Stimulated activated CD8-positive, alpha-beta memory T cell treated with anti-CD3 and anti-CD28 coated beads, Interleukin-15, amount 100 ng/mL, for 48 hours (primary cell): ENCODE measurements at places on chromosomes 4 and X.

DNA sequence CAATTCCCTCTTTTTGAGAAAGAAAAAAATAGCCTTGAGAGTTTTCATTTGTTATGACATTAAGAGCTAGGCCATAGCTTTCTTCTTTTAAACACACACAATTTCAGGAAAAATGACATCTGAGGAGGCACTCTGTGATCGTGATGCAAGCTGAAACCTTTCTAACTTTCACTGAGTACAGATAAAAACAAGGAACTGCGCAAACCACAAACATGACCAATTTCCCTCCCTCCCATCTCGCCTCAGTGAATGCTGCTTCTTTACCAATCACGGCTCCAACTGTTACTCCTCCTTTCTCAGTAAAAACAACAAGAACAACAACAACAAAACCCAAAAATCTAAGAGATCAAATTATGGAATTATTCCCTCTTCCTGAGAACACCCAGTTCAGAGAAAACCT lies 626.8 kb downstream of the TLL1 start:
- no peak for DNase-seq

DNA sequence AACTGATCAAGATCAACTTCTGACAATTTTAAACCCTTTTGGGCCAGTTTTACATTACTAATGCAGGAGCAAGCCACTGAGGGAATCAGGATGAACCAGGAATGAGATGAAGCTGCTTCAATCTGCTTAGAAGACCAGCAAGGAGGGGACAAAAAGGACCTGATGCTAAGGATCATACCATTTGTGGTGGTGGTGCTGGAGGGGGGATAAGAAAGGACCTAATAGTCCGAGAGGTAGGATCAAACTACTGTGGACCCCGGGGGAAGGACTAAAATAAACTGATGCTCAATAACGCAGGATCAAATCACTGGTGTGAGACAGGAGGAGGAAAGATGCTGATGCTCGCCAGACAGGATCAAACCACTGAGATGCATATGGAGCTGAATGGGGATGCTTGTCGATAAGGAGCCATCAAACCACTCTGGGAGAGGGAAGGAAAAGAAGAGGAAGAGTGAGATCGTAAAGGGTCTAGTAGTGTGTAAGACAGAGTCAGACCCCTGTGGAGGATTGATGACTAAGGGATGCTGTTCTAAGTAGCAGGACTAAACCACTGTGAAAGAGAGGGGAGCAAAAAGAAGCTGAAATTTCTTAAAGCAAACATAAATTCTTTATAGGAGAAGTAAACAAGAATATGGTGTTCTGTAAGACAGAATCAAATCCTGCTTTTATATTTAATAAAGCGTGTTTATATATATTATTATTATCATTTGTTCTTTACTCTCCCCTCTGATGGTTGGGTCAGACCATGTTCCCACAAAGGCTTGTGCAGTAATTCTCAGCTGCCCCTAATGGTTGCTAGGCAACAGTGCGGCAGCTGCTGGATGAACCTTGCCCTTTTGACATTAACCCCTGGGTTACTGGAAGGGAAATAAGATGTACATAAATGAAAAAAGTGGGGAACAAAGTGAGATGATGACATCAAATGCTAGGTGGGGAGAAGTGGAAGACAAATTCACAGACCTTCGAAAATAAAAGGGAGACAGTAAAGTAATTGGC lies 432.5 kb upstream of the FGF16 start:
- no peak for DNase-seq

DNA sequence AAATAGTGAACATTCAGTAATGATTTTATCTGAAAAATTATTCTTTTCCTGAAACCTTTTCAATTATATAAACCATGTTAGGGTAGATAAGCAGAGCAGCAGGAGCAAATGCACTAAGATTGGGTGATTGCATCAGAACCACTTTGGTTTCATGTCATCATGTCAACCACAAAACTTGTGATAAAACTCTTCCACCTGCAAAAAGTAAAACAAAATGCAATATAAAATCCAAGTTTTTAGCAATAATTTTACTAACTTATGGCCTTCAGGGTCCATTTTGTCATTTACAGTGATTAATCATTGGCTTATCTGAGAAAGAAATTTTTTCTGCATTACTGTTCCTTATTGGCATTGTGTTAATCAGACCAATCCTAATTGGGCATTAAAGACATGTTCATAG lies 42.4 kb downstream of the NHS start:
- DNase-seq: no peak

DNA sequence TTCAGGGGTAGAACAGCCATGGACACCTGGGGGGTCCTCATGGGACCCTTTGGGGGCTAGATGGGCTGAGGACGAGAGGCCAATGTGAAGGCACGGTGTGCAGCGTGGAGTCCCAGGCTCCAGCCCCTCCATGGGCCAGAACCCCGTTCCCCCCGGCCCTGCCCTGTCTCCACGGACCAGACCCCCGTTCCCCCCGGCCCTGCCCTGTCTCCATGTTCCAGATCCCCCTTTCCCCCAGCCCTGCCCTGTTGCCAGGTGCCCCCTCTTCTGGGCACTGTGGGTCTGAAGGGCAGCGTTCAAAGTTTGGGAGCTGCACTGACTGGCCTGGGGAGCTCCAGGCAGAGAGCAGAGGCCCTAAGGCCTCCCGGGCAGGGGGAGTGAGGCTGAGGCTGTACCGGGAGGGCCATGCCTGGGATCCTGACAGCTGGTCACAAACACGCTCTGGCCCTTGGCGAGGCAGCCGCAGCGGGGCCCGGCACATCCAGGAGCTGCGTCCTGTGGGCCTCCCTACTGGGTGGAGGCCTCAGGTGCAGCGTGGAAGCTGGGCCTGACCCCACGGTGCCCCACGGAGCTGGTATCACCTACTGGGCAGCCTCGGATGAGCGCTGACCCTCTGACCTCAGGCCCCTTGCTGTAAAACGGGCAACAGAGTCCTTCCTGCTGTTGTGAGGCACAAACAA lies 8.9 kb downstream of the DGKQ start:
- DNase-seq: no peak

- no peak for DNase-seq
Observed at GRCh38 chr4:151866592-151866918, 105.7 kb upstream of the GATB start.

GRCh38 chr4:1488357-1488756 lies 82.1 kb upstream of the NKX1-1 start:
- DNase-seq: no peak

GRCh38 chrX:69185886-69186285 lies 20.6 kb upstream of the PJA1 start:
- no peak for DNase-seq

DNA sequence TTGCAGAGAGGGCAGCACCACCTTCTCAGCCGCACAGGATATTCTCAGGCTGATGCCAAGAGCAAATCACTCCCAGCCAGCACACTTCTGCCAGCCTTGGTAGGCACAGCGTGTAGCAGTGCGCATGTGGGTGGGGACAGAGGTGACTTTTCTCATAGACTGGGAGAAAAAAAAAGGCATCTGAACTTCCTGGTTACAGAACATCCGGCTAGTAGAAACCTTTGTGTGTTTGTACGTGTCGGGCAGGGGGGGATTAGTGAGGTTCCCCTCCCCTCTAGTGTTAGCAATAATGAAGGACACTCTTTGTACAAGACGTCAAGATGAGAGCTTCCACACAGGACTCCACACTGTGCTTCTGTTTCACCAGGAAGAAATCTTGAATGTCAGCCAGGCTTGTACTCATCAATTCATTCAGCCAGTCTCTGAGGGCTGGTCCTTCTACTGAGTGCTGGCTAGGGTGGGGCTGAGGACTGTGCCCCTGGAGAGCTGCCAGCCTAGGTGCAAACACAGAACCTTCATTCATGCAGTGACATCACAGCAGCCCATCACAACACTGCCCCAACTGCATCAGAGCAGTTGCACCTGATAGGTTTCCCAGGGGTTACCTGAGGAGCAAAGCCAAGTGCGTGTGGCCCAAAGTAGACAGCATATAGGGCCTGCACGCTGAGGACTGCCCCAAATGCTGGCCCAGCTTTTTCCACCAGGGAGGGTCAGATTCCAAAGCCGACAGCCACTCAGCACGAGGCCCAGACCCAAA lies 34.7 kb downstream of the SLC25A5 start:
- DNase-seq: no peak

DNA sequence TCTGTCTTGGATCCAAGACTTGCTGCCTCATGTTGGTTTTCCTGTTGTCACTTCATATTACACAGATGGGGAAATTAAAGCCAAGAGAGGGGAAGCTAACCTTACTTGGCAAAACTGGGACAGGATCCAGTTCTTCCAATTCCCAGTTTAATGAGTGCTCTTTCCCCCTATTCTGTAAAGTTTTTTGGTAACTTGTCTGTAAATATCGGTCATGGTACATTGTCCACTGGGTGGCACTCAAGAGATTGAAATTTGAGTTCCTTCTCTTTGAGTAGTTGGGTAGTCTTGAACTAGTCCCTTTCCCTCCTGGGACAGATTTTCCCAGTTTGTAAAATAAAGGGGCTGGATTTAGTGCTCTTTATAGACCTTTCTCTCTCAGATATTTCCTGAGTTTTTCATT lies 12.4 kb upstream of the EOLA2 start:
- no peak for DNase-seq

DNA sequence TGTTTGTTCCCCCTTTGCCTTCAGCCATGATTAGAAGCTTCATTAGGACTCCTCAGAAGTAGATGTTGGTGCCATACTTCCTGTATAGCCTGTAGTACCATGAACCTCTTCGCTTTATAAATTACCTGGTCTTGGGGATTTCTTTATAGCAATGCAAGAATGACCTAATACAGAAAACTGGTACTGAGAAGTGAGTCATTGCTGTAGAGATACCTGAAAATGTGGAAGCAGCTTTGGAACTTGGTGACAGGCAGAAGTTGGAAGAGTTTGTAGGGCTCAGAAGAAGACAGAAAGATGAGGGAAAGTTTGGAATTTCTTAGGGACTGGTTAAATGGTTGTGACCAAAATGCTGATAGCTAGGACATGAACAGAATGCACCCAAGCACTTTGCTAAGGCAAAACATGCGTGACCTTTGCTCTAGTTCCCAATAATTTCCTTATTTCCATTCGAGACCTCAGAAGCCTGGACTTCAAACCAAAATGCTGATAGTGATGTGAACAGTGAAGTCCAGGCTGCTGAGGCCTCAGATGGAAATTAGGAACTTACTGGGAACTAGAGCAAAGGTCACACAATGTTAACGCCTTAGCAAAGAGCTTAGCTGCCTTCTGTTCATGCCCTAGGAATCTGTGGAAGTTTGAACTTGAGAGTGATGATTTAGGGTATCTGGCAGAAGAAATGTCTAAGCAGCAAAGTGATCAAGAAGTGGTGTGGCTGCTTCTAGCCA lies 3.0 kb upstream of the USP46 start:
- DNase-seq: no peak

DNA sequence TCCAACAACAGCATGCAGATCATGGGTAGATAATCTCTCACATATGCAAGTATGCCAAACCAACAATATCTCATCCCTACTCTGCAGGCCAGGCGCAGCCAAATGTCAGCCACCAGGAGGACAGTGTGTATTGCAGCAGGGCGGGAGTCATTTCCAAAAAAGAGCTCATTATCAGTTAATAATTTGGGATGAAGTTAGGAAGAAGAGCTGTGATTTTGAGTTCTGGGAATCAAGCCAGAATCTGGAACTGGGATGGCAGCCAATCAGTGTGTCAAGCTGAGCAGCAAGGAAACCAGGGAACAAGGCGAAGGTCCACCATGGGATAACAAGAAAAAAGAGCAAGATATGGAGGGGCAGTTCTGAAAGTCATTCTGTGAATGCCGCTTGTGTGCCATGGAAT lies 88.2 kb upstream of the CAMK2D start:
- no peak for DNase-seq

- DNase-seq: no peak
Observed at GRCh38 chr4:187618701-187619281, 376.8 kb upstream of the ZFP42 start.

DNA sequence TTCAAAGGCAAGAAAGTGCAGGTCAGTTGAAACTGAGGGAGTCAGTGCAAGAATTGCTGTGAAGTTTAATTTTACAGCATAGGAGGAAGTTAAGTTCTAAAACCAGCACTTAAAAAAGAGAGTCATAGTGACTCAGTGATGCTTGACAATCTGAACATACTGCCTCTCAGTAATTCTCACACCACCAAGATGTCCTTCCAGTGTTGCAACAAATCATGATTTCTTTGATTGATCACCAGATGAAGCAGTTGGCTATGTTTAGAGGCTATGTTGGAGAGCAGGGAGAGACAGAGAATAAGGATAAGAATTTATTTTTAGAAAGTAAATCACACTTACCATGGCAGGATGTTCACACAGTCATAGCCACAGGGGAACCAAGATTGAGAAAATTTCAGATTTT lies 13.2 kb downstream of the TRIM2 start:
- no peak for DNase-seq

DNA sequence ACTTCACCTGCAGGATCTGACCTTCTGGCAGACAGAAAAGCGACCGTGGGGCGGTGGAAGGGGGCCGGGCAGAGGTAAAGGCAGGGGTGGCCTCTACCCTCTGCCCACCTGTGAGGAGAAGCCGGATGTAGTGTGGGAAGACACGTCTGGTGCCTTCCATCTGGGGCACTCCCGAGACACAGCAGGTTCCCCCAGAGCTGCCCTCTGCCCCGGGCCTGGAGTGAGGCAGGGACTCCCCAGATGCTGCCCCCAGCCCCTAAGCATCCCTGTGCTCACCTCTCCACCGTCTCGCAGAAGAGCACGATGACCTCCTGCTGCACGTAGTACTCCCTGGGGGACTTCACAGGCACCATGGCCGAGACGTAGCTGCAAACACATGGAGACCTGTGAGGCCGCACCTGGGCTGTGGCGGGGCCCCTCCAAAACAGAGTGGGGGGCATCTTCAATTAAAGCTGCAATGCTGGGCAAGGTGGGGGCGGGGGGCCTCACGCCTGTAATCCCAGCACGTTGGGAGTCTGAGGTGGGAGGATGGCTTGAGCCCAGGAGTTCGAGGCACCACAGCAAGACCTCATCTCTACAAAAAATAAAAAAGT lies 75.3 kb upstream of the MXD4 start:
- DNase-seq: no peak

- DNase-seq: no peak
Observed at GRCh38 chr4:63607169-63607872, 801.9 kb downstream of the TECRL start.

GRCh38 chr4:77155631-77156452 lies 1.2 kb upstream of the CCNG2 start:
- no peak for DNase-seq

DNA sequence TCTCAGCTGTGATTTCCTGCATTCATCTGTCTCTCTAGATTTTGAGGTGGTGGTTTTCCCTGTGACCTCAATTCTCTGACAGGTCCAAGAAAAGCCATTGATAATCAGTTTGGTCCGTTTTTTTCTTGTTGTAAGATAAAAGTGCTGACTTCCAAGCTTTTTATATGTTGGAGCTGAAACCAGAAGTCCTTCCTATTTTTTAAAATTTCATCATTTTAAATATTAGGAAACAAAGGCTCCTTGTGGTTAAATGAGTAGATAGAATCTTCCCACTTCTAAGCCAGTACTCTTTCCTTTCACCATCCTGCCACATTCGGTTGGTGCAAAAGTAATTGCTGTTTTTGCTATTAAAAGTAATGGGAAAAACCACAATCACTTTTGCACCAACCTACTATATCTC lies 18.3 kb downstream of the RNF175 start:
- DNase-seq: no peak

DNA sequence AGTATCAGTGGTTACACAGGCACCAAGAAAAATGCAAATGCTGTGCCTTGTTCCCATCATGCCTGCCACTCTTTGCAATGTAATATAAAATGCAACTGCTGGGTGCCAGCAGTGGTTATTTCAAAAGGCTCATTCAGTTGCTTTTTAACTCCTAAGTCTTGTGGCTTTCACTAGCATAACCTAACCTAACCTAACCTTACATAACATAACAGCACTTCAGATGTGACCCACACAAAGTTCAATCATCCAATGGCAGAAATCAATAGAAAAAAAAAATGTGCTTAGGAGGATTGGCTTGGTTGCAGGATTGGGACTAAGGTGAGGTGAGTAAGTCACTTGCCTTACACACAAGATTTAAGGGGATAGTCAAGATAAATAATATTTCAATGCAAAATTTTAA lies 60.2 kb upstream of the VMA21 start:
- no peak for DNase-seq
